Stimulated activated CD8-positive, alpha-beta memory T cell treated with anti-CD3 and anti-CD28 coated beads, Interleukin-4, amount 100 ng/mL, for 1 hour (primary cell): ENCODE measurements at places on chromosomes 6 and 20.

- no peak for DNase-seq
These were observed 15.0 kb upstream of the TRAM2 start for GRCh38 chr6:52591832-52592231.

- no peak for DNase-seq
These were observed 62.9 kb downstream of the ESR1 start for GRCh38 chr6:151870375-151870774.

DNA sequence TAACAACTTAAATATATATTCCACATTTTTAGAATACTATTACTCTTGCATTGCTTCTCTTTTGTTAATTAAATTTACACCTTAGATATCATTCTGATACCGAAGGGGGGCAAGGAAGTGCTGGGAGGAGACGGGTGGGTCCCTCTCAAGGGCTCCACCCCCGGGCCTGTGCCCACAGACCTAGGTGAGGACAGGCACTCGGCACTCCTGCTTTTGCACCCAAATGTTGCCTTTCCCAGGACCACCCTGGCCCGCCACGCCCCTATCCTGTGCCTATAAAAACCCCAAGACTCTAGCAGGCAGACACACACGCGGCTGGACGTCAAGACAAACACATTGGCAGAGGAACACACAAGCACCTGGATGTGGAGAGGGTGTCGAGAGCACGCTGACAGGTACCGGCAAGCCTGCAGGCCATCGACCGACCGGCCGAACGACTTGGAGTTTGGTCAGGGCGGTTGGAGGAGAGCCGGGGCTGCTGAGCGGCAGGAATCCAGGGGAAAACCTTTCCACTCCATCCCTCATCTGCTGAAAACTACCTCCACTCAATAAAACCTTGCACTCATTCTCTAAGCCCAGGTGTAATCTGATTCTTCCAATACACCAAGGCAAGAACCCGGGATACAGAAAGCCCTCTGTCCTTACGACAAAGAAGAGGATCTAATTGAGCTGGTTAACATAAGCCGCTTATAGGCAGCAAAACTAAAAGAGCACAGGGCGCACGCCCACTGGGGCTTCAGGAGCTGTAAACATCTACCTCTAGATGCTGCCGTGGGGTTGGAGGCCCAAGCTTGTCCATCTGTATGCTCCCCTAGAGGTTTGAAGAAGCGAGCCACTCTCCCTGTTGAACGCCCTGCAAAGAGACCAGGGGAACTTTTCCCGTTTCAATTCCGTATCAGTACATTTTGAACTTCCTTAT lies 197.4 kb upstream of the PRSS16 start:
- no peak for DNase-seq

- DNase-seq: no peak
These were observed 24.9 kb downstream of the SASH1 start for GRCh38 chr6:148367411-148368024.

DNA sequence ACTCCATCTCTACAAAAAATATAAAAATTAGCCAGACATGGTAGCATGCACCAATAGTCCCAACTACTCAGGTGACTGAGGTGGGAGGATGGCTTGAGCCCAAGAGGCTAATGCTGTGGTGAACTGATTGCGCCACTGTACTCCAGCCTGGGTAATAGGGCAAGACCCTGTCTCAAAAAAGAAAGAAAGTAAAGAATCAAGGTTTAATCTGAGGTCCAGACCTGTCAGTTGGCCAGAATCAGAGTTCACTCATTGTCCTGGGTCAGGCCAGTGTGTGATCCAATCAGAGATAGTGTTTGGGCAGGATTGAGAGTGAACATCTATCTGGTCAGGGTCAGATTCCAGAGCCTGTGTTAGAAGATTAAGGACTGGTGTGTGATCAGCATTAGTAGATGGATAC lies 15.5 kb downstream of the TMEM63B start:
- no peak for DNase-seq

DNA sequence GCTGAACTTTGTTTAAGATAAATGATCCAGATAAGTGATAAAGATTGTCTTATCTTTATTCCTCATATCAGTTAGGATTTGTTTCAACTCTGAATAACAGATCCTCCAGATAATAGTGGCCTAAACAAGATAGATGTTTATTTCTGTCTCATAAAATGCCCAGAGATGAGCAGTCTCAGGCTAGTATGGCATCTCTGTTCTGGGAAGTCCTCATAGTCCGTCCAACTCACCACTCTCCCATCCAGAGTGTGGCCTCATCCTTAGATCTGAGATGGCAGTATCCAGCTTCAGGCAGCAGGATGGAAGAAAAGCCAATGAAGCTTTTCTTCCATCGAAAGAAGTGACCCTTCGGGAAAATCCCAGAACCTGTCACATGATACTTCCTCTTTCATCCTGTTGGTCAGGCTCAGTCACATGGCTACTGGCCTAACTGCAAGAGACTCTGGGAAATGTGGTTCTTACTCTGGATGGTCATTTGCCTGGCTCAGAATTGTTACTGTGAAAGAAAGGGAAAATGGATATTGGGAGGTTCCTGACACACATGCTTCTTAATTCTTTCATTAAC lies 29.4 kb upstream of the TAGAP start:
- DNase-seq: no peak

- DNase-seq: no peak
These were observed 672.4 kb downstream of the HTR1B start for GRCh38 chr6:76790881-76791280.

- DNase-seq: no peak
These were observed 2.0 kb downstream of the TSBP1 start for GRCh38 chr6:32369660-32370059.

- no peak for DNase-seq
These were observed 49.9 kb upstream of the COL21A1 start for GRCh38 chr6:56297022-56297989.

GRCh38 chr6:81770381-81770780 lies 17.9 kb upstream of the TENT5A start:
- no peak for DNase-seq

GRCh38 chr6:4668271-4669179 lies 107.7 kb upstream of the CDYL start:
- DNase-seq: no peak

- no peak for DNase-seq
These were observed 39.6 kb downstream of the COL12A1 start for GRCh38 chr6:75166236-75166635.

- no peak for DNase-seq
These were observed 314.0 kb upstream of the RSPO3 start for GRCh38 chr6:126804332-126805064.

DNA sequence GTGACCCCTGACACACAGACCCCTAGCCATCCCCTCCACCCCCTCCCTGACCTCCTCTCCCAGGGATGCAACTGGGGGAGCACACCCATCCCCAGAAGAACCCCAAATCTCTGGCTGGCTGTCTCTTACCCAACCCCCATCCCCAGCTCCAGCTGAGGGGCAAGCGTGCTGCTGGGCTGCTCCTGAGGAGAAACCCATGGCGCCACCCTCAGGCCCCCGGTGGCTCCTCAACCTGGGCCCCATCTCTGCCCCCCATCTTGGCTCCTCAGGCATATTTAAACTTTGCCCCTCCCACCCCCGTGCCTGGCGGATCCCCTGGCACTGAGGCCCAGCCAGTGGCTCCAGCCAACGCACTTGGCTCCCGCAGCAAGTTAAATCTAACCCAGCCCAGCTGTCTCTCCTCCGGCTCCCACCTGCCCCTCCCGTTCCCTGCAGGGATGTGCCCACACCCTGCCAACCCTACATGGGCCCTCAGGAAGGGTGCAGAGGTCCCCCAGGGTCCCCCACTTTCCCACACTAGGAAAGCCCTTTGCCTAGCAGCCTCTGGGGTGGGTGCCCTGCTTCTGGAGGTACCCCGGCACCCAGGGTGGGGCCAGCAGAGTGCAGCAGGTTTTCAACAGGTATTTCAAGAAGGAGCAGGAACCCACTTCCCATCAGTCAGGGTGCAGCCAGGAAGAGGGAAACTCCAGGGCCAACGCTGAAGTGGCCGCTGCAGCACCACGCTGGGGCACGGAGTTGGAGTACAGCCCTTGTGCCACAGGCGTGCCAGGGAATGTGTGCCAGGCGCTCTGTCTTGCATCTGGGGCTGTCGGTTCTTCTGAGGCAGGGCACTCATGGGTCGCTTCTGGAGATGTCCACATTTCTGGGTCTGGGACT lies 5.3 kb upstream of the OSBPL2 start:
- no peak for DNase-seq

- no peak for DNase-seq
These were observed 42.2 kb downstream of the RIOK1 start for GRCh38 chr6:7431674-7432390.

GRCh38 chr6:19578481-19578880 lies 258.7 kb upstream of the ID4 start:
- no peak for DNase-seq

DNA sequence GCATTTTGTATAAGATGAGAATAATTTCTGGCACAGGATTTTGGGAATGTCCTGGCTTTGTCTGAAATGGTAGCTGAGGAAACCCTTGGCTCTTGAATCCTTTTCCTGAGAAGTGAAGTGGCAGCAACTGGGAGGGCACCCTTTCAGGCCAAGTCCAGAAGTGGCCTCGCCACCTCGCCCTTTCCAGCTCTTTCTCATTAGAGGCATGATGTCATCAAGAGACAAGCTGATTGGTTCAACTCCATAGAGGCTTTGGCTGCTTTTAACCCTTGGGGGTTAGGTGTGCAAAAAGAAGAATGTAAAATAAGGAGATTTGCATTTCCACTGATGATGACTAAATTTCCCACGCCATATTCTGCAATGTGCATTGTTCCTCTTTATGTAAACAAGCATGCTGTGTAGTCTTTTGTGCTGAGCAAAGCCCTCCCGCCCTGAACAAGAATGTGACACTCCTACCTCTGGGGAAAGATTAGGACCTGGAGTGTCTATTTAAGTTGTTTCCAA lies 116.5 kb downstream of the TCP11 start:
- DNase-seq: no peak

DNA sequence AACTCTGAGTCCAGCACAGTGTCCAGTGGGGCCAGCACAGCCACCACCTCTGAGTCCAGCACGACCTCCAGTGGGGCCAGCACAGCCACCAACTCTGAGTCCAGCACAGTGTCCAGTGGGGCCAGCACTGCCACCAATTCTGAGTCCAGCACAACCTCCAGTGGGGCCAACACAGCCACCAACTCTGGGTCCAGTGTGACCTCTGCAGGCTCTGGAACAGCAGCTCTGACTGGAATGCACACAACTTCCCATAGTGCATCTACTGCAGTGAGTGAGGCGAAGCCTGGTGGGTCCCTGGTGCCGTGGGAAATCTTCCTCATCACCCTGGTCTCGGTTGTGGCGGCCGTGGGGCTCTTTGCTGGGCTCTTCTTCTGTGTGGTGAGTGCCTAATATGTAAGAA lies 3.8 kb downstream of the MUC21 start:
- DNase-seq: no peak

- DNase-seq: no peak
These were observed 142.4 kb upstream of the SLC24A3 start for GRCh38 chr20:19070026-19070425.

- no peak for DNase-seq
These were observed 294.1 kb downstream of the NRN1 start for GRCh38 chr6:5712349-5713215.

DNA sequence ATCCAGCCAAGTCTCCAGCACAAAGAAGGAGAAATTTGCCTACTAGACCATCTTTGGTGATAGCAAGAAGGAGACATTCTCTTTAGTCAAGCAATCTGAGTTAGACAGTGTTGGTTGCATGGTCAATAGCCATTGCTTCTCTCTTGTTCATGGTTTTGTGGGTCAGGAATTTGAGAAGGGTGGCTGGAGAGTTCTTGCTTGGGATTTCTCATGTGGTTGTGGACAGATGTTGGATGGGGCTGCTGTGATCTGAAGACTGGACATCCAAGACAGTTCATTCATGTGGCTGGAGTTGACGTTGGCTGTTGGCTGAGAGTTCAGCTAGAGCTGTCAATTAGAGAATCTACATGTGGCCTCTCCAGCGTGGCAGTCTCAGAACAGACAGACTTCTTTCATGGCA lies 322.3 kb upstream of the PRDM1 start:
- DNase-seq: no peak

GRCh38 chr6:158418501-158418900 lies 106.2 kb downstream of the TULP4 start:
- no peak for DNase-seq

- no peak for DNase-seq
These were observed 100.6 kb downstream of the FAM120B start for GRCh38 chr6:170407200-170407599.

DNA sequence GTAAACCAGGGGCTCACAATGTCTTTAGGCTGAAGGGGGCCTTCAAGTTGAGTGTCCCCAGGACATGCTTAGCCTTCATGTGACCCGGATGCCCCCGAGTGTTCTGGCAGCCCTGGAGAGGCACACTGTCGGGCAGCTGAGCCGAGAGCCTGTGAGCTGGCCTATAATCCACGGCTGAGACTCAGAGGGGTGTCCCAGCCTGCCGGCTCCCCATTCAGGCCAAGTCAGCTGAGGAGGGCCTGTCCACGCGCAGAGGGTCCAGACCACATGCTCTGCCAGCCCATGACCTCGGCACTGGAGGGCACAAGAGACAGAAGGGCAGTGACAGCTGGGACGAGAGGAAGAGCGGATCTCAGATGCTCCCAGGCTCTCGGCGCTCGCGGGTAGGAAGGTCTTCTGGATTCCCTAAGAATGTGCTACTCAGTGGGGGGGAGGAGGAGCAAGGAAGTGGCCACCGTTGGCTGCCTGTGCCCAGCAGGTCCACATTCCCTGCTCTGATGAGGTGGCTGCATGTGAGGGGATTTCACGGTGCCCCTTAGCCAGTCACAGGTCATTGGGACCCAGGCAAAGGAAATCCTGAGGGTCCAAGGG lies 224.7 kb downstream of the NRN1 start:
- no peak for DNase-seq

DNA sequence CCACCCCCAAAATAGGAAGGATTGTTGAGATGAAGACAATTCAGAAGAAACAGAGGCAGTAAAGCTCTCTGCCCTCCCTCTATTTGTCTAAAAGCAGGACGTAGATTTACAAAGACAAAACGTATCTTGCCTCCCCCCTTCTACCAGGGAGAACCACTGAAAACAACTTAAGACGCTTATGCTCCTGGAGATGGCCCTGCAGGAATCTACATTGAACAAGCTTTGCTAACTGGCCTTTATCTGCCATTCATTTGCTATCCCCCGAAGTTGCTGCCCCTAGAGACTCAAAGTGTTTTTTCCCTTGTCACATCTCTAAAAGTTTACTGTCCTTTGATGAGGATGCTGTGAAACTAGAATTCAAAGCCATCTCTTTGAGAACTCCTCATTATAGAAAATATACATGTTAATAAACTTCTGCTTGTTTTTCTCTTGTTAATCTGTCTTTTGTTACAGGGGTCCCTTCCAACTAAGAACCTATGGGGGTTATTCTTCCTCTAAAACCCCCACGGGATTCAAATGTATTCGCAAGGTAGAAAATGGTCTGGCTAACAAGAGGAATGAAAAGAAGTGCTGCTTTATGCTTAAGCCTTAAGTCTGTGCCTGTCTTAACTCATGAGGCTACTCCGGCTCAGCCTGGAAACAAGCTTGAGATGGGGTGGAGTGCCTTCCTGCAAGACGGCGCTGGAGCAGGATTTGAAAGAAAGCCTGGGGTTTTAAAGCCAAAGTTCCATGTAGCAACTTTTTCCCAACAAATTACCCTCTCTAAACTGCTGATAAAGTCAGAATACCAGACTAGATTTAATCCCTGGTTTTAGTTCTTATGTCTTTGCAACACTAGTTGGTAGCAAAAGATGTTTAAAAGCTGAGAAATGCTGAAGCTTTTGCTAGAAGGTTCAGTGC lies 88.0 kb downstream of the CLIC5 start:
- DNase-seq: no peak
